ENCODE measurements at places on chromosomes 4 and X.

GRCh38 chr4:150078579-150079080 lies 385 bp downstream of the DCLK2 start:
- DNase-seq, result no peak

DNA sequence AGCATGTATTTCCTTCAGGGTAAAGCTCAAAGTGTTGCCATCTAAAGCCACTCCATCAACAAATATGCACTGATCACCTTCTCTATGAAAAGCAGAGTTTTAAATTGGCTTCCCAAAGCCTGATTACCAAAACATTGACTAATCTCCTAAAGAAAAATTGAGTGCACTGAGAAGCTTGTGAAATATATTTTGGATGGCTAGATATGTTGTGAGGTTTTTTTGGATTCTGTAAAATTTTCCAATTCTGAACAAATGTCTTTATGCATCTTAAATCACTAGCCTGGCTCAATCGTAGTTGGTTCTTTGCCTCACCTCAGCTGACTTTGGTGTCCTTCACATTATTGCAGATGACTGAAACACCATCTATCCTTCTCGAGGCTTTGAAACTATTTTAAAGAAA lies 14.9 kb upstream of the EXOSC9 start:
- no peak for DNase-seq

- no peak for DNase-seq
These were observed 1496.8 kb downstream of the RPA4 start for GRCh38 chrX:98380556-98380955.

GRCh38 chrX:136030303-136031191 lies 45.3 kb downstream of the SLC9A6 start:
- no peak for DNase-seq

DNA sequence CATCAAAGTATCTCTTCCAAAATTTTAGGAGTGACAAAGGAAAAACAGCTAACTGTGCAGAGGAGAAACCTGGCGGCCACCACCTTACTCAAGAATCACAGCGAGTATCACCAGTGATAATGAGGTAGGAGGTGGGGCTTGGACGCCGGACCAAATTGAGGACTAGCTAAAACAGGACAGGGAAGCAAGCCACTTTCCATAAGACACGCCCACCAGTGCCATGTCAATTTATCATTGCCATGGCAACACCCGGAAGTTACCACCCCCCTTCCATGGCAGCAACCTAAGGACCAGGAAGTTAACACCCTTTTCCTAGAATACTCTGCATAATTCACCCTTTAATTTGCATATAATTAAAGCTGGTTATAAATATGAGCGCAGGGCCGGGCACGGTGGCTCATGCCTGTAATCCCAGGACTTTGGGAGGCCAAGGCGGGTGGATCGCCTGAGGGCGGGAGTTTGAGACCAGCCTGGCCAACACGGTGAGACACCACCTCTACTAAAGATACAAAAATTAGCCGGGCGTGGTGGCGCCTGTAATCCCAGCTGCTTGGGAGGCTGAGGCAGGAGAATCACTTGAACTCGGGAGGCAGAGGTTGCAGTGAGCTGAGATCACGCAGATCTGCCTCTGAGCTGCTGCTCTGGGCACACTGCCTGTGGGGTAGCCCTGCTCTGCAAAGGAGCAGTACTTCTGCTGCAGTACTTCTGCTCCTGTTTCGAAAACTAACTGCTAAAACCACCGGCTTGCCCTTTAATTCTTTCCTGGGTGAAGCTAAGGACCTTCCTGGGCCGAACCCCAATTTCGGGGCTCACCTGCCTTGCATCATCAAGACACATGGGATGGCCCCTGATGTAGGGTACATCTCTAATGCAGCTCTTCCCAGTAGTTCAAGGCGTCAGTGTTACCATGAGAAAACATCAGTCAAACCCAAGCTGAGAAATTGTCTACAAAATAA lies 116.7 kb downstream of the HMX1 start:
- no peak for DNase-seq

- DNase-seq, result no peak
These were observed 38.5 kb upstream of the PROM1 start for GRCh38 chr4:16122308-16122711.

- no peak for DNase-seq
These were observed 95.7 kb upstream of the MAOA start for GRCh38 chrX:43560247-43560946.

DNA sequence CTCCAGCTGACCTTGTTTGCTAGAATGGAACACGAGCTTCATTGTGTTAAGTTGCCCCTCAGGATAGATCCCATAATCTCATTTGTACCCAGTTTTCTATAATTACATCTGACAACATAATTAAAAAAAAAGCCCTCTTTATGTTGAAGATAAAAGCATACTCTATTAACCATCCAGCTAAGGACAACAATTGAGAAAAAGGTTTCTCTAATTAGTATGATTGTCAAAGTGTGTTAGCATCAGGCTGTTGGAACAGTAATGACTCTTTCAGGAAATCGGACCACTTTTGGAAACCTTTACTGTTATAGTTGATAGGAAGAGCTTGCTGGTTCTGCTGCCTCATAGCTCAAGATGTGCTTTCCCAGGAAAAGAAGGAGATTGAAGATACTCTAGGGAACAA lies 172.6 kb downstream of the FHIP1A start:
- no peak for DNase-seq

- no peak for DNase-seq
These were observed 29.9 kb downstream of the RBMX start for GRCh38 chrX:136850441-136851175.

DNA sequence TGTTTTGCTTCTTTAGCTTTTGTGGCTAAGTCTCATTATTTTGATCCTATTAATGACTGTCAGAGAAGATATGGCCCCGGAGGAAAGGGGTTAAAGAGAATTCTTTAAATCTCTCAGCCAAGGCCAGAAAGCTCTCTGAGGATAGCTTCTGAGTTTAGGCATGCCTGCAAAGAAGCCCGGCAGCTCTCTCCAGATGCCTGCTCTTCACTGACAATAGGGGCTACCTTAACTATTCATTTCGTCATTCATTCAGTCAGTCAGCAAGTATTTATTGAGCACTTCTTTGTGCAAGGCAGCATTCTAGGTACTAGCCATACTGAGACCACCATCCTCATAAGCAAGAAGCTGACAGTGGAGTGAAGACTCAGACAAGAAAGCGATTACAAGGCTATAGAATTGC lies 34.0 kb upstream of the BMP15 start:
- no peak for DNase-seq

DNA sequence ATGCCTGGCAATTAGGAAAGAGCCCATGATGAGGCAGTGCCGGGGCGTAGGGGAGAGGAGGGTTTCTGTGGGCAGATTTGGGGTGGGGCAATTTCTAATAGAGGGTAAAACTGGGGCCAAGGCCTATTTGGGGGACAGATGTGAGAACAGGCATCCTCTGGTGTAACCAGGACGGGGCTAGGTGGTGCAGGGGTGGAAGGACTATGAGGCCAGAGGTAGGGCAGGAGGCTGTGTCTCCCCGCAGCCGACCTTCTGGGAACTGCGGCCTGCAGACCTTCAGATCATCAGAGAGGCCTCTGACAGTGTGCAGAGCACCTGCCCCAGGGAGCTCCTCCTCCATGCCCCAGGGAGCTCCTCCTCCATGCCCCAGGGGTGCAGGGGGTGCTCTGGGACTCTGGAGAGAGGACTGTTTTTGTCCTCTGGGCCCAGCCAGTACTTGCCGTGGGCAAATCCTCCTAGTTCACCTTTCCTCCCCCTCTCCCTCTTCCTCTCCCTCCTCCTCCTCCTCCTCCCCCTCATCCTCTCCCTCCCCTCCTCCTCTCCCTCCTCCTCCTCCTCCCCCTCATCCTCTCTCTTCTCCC lies 101.9 kb downstream of the SORCS2 start:
- no peak for DNase-seq

- DNase-seq, result peak; percentile 57
These were observed 14.7 kb upstream of the CBR4 start for GRCh38 chr4:169024762-169025161.

- no peak for DNase-seq
These were observed 6.0 kb upstream of the ANXA3 start for GRCh38 chr4:78545275-78546246.

Measured in GM12865 (cell line).